Activated T-cell treated with anti-CD3 and anti-CD28 coated beads, Interleukin-2, amount 50 U/mL, for 24 hours (primary cell): ENCODE measurements at places on chromosomes 12 and 14.

GRCh38 chr12:93347054-93347785, 30.5 kb upstream of the NUDT4 start:
- H3K4me3 ChIP-seq = no peak overlapping the region
- H3K27me3 ChIP-seq = no peaks in the 10 kb centered on the region
- DNase-seq = no peak
- no peaks in the 10 kb centered on the region for H3K36me3 ChIP-seq
- no peaks in the 10 kb centered on the region for H3K4me1 ChIP-seq
- no peak overlapping the region for H3K27ac ChIP-seq

GRCh38 chr14:93821051-93821450, 32.8 kb upstream of the PRIMA1 start:
- H3K27ac ChIP-seq = no peak overlapping the region
- H3K4me1 ChIP-seq = no peaks in the 10 kb centered on the region

- peak overlapping the region; percentile 86 for H3K27ac ChIP-seq
- no peak for DNase-seq
- H3K4me1 ChIP-seq = peaks cover 81% of the 10 kb centered on the region
- peaks cover 6% of the 10 kb centered on the region for H3K36me3 ChIP-seq
Measured at GRCh38 chr12:94206886-94207285, 58.5 kb downstream of the PLXNC1 start.

DNA sequence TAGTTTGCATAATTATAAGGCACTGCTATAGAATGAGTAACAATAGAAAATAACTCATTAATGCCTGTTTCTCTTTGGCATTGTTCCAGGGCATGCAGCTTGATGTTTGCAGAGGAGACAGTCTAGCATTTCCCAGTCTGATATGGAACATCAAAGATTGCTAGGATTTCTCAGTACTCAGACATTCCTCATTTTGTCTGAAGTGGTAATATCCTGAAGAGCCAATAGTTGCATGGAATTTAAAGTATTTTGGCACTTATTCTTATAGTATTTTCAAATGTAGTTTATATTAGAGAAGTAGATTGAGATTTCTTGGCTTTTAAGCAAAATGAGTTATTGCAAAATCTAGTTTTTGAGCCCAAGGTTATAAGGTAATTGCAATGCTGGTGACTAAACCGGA, 337.3 kb upstream of the E2F7 start:
- no peaks in the 10 kb centered on the region for H3K4me1 ChIP-seq
- H3K27ac ChIP-seq = no peak overlapping the region
- H3K4me3 ChIP-seq = no peak overlapping the region

DNA sequence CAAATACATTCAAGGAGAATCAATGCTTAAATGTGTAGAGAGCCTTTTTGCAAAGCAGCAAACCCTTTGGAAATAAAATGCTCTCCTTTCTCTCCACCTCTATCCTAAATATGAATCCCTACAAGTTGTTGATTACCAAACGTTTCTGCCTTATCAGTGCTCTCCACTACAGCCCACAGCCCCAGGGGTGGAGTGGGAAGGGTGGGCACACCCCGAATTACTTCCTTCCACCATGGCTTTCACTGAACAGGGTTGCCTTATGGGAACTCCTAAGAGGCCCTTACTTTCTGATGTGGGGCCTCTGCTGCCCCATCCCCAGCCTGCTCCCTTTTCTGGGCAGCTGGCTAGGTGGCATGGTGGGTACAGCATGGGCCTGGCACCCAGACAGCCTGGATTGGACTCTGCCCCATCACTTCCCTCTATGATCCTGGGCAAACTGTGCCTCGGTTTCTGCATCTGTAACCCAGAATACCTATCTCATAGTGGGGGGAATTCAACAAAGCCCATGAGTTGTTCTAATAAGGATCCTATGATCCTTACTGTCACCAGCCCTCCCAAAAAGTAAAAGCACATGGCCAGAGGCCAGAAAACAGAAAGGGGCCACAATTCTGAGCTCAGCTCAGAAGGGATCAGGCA, 16.1 kb downstream of the AK7 start:
- no peaks in the 10 kb centered on the region for H3K36me3 ChIP-seq
- no peaks in the 10 kb centered on the region for H3K4me1 ChIP-seq
- H3K27me3 ChIP-seq = no peaks in the 10 kb centered on the region
- H3K27ac ChIP-seq = no peak overlapping the region

GRCh38 chr14:104940526-104941150, 16.0 kb downstream of the PLD4 start:
- H3K4me1 ChIP-seq = no peaks in the 10 kb centered on the region
- H3K27ac ChIP-seq = no peak overlapping the region
- no peaks in the 10 kb centered on the region for H3K36me3 ChIP-seq
- H3K27me3 ChIP-seq = no peaks in the 10 kb centered on the region
- H3K4me3 ChIP-seq = no peak overlapping the region
- peak; percentile 19 for DNase-seq

GRCh38 chr14:72401101-72401625, 468.9 kb downstream of the RGS6 start:
- no peak for DNase-seq
- peaks cover 58% of the 10 kb centered on the region for H3K27me3 ChIP-seq
- H3K4me3 ChIP-seq = no peak overlapping the region
- H3K4me1 ChIP-seq = peaks cover 9% of the 10 kb centered on the region
- H3K36me3 ChIP-seq = no peaks in the 10 kb centered on the region
- H3K27ac ChIP-seq = no peak overlapping the region

GRCh38 chr14:55556929-55557623, 22.9 kb upstream of the KTN1 start:
- no peaks in the 10 kb centered on the region for H3K27me3 ChIP-seq
- H3K27ac ChIP-seq = no peak overlapping the region
- H3K36me3 ChIP-seq = peaks cover 10% of the 10 kb centered on the region
- no peak for DNase-seq
- no peak overlapping the region for H3K4me3 ChIP-seq
- no peaks in the 10 kb centered on the region for H3K4me1 ChIP-seq

GRCh38 chr12:105469211-105469610, 138.7 kb downstream of the C12orf75 start:
- no peaks in the 10 kb centered on the region for H3K4me1 ChIP-seq
- H3K4me3 ChIP-seq = no peak overlapping the region
- peaks cover 28% of the 10 kb centered on the region for H3K27me3 ChIP-seq
- no peak overlapping the region for H3K27ac ChIP-seq

DNA sequence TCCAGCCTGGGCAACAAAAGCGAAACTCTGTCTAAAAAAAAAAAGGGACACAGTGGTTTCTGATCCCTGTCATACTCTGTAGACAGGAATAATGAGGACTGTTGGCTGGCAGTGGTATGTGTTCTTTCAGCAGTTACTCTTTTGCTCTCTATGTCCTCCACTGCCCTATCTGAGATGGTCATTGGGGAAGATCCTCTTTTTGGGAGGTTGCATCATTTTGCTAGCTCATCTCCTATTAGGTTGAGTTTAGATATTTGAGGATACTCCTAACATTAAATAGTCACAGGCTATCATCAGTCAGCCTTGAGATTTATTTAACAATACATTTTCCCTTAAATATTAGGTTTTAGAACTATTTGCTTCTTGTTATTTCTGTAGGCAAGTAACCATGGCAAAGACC, 5.9 kb upstream of the CCDC91 start:
- no peak for DNase-seq
- no peaks in the 10 kb centered on the region for H3K27me3 ChIP-seq
- H3K36me3 ChIP-seq = peaks cover 3% of the 10 kb centered on the region
- H3K4me3 ChIP-seq = no peak overlapping the region
- peaks cover 28% of the 10 kb centered on the region for H3K4me1 ChIP-seq
- no peak overlapping the region for H3K27ac ChIP-seq

DNA sequence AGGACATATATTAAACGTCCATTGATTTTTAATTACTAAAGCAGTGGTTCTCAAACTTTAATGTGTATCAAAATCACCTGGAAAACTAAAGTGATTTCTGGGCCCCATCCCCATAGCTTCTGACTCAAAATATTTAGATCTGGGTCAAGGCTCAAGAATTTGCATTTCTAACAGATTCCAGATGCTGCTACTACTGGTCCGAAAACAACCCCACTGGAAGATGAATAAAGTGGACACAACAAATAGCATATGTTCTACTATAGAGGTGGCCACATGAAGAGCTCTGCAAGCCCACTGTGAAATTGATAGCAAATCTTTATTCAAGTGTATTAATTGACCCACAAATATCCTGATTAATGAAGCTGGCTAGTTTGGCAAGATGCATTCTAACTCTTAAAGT, 69.4 kb downstream of the SPATA7 start:
- no peak overlapping the region for H3K27ac ChIP-seq
- no peak overlapping the region for H3K4me3 ChIP-seq
- peaks cover 40% of the 10 kb centered on the region for H3K36me3 ChIP-seq
- no peaks in the 10 kb centered on the region for H3K27me3 ChIP-seq
- H3K4me1 ChIP-seq = no peaks in the 10 kb centered on the region

GRCh38 chr12:128408669-128409068, 141.7 kb downstream of the TMEM132C start:
- H3K27ac ChIP-seq = no peak overlapping the region
- no peak overlapping the region for H3K4me3 ChIP-seq
- H3K36me3 ChIP-seq = no peaks in the 10 kb centered on the region
- no peaks in the 10 kb centered on the region for H3K27me3 ChIP-seq

GRCh38 chr12:69698054-69698453, 1.0 kb downstream of the BEST3 start:
- H3K36me3 ChIP-seq = no peaks in the 10 kb centered on the region
- peaks cover 5% of the 10 kb centered on the region for H3K27me3 ChIP-seq
- no peak for DNase-seq
- no peaks in the 10 kb centered on the region for H3K4me1 ChIP-seq

GRCh38 chr12:131353376-131353775, 357.5 kb upstream of the SFSWAP start:
- no peak overlapping the region for H3K4me3 ChIP-seq
- H3K27ac ChIP-seq = no peak overlapping the region
- H3K27me3 ChIP-seq = peaks cover 30% of the 10 kb centered on the region
- H3K4me1 ChIP-seq = no peaks in the 10 kb centered on the region
- no peak for DNase-seq

DNA sequence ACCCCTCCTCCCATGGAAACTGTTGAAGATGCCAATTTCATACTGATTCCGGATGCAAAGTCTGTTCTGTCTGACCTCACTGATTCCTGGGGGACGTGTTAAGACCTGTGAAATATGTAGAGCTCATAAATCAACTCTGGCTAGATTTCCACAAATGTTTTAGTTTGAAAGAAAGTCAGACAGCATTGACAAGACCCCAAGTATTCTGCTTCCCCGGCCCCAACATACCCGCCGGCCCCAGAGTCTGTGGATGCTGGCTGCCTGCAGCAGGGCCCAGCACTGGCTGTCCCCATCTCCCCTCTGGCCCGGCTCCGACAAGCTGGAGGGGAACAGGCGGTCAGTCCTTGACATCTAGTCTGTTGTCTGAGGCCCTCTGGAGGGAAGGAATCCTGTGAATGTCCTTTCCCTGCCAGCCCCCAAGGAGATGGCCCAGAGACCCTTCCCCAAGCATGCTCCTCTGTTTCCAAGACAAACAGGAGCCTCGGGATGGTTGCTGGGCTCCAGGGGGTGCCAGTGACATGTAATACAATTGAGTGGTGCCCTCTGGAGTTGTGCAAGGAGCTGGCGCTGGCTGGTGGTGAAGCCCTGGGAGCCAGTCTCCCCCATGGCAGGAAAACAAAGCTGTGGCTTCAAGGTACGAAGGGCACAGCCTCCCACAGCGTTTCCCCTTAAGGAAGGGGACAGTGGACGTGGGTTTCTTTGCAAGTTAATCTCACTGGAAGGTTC, 22.3 kb downstream of the FBLN5 start:
- H3K27ac ChIP-seq = no peak overlapping the region
- no peak overlapping the region for H3K4me3 ChIP-seq
- no peaks in the 10 kb centered on the region for H3K27me3 ChIP-seq
- H3K36me3 ChIP-seq = no peaks in the 10 kb centered on the region
- H3K4me1 ChIP-seq = no peaks in the 10 kb centered on the region

- peaks cover 3% of the 10 kb centered on the region for H3K27me3 ChIP-seq
- peaks cover 7% of the 10 kb centered on the region for H3K4me1 ChIP-seq
- no peak overlapping the region for H3K27ac ChIP-seq
- H3K4me3 ChIP-seq = no peak overlapping the region
Measured at GRCh38 chr12:71710276-71711125, 24.6 kb downstream of the TMEM19 start.

DNA sequence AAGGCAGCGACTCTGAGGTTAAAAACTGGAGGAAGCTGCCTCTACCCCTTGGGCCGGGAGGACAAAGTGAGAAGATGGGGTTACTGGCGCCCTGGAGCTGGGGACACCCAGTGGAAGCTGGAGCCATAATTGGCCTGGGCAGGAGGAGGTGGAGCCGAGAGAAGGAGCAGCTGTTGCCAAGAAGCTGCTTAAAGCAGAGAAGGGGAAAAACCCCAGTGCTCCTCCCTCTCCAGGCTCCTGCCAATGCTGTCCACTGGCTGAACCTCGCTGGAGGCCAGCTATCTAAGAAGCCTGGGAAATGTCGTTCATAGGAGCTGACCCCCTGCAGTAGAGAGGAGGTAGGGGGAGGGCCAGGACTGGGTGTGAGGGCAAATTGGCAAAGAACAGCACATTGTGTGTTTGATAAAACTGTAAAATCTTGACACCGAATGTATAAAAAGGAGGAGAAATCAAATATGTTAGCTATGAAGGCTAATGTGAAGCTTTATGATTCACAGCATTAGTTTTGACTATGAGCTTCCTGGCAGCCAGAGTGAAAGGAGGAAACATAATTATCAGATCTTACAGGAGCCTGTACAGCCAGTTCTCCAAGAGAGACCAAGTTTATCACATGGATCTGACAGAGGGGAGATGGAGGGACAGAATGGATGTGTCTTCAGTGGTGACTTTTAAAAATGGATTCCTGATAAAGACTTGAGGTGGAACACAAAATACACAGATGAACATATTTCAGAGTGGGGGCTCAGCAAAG, 9.5 kb downstream of the HHIPL1 start:
- H3K27me3 ChIP-seq = peaks cover 53% of the 10 kb centered on the region
- no peak overlapping the region for H3K27ac ChIP-seq
- no peak overlapping the region for H3K4me3 ChIP-seq
- no peaks in the 10 kb centered on the region for H3K36me3 ChIP-seq
- no peak for DNase-seq

GRCh38 chr14:99597911-99598600, 6.0 kb downstream of the CCDC85C start:
- peaks cover 35% of the 10 kb centered on the region for H3K4me1 ChIP-seq
- no peaks in the 10 kb centered on the region for H3K36me3 ChIP-seq
- H3K27me3 ChIP-seq = peaks cover 7% of the 10 kb centered on the region
- DNase-seq = no peak
- no peak overlapping the region for H3K27ac ChIP-seq
- H3K4me3 ChIP-seq = no peak overlapping the region

GRCh38 chr14:39033371-39033770, 69.7 kb downstream of the SEC23A start:
- no peaks in the 10 kb centered on the region for H3K27me3 ChIP-seq
- H3K27ac ChIP-seq = no peak overlapping the region
- H3K4me1 ChIP-seq = no peaks in the 10 kb centered on the region
- no peak for DNase-seq
- H3K36me3 ChIP-seq = peaks cover 63% of the 10 kb centered on the region
- no peak overlapping the region for H3K4me3 ChIP-seq

GRCh38 chr14:69493038-69493437, 8.5 kb downstream of the PLEKHD1 start:
- no peaks in the 10 kb centered on the region for H3K36me3 ChIP-seq
- H3K4me3 ChIP-seq = no peak overlapping the region
- DNase-seq = no peak

GRCh38 chr12:53664936-53665335, 10.9 kb downstream of the ATP5MC2 start:
- no peak overlapping the region for H3K4me3 ChIP-seq
- peaks cover 88% of the 10 kb centered on the region for H3K36me3 ChIP-seq
- H3K4me1 ChIP-seq = peaks cover 3% of the 10 kb centered on the region
- DNase-seq = no peak
- no peaks in the 10 kb centered on the region for H3K27me3 ChIP-seq
